ENCODE measurements at places on chromosomes 6 and 20. TPM values are rescaled to one million over a fixed set of nuclear protein-coding genes. Genes with fewer than 3 reads are reported as not detected.

DNA sequence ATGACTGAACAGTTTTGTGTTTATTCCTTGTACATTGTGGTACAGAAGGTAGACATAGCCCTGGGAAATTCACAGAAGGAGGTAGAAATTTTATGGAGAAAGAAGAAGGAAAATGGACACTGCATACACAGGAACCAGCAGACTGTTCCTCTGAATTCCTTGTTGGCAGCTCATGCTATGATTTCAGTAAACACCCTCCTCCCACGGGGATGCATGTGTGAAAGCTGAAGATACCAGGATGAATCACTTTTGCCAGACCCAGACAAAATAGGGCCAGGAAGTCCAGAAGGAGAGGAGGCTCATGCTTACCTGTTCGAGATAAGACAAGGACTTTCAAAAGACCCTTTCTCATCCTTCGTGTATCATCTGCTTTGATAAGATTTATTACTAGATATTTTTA, 110.3 kb upstream of the GGTLC1 start:
- DNase-seq, result peak; percentile 45

Gene TRIM10
- total RNA-seq, result not detected

- peak; percentile 45 for DNase-seq
Observed at GRCh38 chr20:45100563-45101245, at the start of gene KCNS1. KCNS1 (minus strand) TSS chr20:45101127; CDS start chr20:45099236, 1,891 bp downstream.

Gene CFAP61
- total RNA-seq, result not detected

Gene DEFB124
- not detected for total RNA-seq

DNA sequence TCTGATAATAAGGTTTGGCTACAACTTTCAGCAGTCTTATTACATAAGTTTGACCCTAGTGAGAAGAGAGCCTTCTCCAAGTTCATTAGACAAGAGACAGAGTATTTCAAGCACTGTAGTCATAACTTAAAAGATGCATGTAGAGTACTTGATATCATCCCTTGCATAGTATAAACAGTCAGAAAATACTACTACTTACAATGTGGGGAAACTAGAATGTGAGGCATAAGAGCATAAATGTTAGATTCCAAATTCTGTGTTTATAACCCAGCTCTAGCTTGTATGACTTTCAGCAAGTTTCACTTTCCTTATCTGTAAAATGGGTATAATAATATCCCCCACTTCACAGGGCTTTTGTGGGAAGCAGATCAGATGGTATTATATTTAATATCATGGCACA, 56.8 kb upstream of the TMEM200A start:
- DNase-seq, result no peak

- DNase-seq, result peak; percentile 46
Observed at GRCh38 chr20:63696306-63696627, 185 bp upstream of the TNFRSF6B start.

- DNase-seq, result no peak
Observed at GRCh38 chr20:22904386-22904785, 130.7 kb upstream of the SSTR4 start.

Gene DDR1
- total RNA-seq, result 8.5 TPM

DNA sequence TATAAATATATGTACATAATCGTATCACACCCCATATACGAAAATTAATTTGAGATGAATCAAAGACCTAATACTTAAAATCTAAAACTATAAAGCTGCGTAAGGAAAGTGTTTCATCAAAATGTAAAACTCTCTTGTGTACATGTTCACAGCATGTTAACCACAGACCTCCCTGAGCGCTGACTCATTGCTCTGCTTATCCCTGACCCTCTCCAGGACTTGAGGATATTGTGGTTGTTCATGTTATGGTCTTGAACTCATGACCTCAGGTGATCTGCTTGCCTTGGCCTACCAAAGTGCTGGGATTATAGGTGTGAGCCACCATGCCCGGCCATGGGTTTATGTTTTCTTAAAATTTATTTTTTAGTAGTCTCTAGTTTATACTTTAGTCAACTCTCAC, 14.2 kb downstream of the FAM83B start:
- DNase-seq, result no peak

DNA sequence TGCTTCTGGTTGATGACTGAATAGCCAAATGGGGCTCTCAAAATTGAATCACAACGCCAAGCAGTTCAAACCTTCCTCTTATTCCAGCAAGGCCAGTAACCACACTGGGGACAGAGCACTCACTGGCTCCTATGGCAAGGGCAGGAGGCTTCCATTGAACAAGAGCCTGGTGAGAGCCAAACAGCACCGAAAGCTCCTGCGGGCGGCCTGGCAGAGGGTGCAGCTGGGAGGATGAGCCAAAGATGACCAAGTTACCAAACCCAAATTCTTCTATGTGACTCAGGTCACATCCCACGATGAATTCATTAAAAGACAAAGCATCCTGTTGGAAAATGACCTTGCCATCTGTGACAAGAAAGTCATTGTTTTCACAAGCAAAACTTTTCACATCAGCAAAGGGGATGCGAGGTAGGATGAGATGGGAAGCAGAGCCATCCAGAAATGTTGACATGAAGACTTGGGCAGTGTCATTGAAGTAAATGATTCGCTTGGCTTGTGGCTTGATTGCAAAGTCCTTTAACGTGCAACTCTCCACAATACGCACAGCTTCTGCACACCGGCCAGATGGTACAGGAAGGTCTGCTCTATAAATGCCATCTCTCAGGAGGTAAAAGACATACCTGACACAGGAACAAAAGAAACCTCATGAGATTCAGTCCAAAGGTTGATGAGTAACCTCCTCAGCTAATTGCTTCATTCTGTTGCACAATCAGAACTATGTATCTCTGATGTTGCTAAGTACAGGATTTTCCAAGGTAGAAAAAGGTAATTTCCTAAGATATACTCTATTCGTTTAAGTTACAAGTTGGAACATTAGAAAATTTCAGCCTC, 36.3 kb downstream of the ROS1 start:
- DNase-seq, result no peak

- peak; percentile 28 for DNase-seq
Observed at GRCh38 chr20:11553603-11554002, 364.1 kb upstream of the BTBD3 start.

GRCh38 chr6:46024124-46024769, 8.6 kb upstream of the CLIC5 start:
- DNase-seq, result no peak

Gene HAO1
- not detected for total RNA-seq

DNA sequence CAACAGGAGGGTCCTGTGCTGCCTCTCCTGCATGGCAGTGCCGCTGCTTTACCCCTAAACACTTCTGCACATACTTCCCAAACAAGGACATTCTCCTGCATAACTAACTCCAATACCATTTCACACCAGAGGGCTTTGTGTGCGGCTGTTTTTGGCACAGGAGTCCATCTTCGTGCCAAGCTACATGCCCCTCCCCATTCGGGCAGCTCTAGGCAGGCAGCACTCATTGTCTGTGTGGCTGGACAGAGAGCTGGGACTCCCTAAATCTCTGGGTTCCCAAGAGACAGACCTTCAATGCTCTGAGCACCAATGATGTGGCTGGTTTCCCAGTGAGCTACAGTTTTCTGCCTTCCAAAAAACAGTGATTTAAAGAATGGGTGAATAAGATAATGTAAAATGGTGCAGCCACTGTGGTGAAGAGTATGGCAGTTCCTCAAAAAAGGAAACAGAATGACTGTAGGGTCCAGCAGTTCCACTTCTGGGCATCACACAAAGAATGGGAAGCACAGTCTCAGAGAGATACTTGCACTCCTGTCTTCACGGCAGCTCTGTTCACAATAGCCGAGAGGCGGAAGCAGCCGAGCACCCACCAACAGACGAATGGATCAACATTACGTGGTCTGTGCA, 80.3 kb upstream of the DUSP22 start:
- no peak for DNase-seq

Gene ADGRG6
- 43.4 TPM for total RNA-seq

- DNase-seq, result no peak
Observed at GRCh38 chr6:5150551-5151075, 65.5 kb downstream of the PPP1R3G start.

GRCh38 chr6:70811788-70812187, 144.1 kb downstream of the SMAP1 start:
- DNase-seq, result no peak

DNA sequence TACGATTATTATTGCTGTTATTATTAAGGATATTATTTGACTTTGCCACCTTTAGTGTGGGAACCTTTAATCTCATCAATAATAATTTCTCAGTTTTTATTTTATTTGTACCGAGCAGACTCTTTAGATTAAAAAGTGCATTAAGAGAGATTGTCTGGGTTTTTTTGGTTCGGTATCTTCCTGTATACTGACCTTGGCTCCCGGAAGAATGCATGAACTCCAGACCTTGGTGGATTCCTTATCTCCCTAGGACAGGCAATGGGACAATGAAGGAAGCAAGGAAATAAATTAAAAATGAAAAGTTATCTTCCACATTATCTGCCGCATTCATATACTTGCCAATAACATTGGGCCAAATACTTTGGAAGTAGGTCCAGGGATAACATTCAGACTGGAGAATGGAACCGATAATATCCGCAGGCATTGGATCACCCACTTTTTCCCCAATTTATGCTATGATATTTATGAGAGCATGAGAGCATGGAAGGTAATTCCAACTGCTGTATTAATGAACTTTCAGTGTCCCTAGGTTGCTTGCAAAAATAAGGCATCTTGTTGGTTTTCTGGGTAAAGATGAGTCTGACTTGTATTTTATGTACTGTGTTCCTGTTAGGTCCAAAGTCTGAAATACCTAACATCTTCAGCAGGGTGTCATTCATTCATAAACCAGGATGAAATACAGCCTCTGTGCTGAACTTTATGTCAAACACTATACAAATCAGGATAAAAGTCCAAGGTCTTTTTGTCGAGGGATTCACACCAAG, 232.1 kb downstream of the PLCB1 start:
- DNase-seq, result no peak

Gene MRAP2
- total RNA-seq, result 3.1 TPM

- no peak for DNase-seq
Observed at GRCh38 chr20:60372822-60373221, 414.6 kb downstream of the CDH26 start.

Gene SLC17A1
- not detected for total RNA-seq

Gene ZNF334
- total RNA-seq, result 0.34 TPM

Gene RAB44
- not detected for total RNA-seq

DNA sequence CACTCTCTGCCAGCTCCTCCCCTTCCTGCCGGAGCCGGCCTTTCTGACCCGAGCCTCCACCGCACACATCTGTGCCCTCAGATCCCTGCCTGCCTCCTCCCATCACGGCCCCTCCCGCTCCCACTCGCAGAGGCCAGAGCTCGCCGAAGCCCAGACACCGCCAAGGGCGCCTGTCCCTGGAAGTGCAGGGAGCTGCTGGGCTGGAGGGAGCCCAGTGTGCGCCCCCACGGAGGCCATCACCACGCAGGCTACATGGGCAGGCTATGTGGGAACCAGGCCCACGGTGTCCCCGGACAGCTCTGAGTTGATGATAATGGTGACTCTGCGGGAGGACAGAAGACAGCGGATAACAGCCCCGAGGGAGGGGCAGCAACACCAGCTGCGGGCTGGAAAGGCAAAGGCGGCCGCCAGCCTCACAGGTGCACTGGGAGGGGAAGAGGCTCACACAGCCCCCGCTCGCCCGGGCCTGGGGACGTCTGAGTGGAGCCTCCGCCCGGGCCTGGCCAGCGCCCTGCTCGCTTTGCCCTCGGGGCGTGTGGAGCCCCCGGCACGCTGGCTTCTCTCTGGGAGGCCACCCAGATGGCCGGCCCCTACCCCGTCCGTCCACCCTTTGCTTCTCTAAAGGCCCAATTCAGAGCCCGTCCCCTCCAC, 154.9 kb downstream of the DLL1 start:
- DNase-seq, result no peak

GRCh38 chr6:24933868-24934401, 1.8 kb downstream of the RIPOR2 start:
- DNase-seq, result peak; percentile 52

GRCh38 chr6:67825201-67825895, 809.7 kb upstream of the ADGRB3 start:
- DNase-seq, result no peak

DNA sequence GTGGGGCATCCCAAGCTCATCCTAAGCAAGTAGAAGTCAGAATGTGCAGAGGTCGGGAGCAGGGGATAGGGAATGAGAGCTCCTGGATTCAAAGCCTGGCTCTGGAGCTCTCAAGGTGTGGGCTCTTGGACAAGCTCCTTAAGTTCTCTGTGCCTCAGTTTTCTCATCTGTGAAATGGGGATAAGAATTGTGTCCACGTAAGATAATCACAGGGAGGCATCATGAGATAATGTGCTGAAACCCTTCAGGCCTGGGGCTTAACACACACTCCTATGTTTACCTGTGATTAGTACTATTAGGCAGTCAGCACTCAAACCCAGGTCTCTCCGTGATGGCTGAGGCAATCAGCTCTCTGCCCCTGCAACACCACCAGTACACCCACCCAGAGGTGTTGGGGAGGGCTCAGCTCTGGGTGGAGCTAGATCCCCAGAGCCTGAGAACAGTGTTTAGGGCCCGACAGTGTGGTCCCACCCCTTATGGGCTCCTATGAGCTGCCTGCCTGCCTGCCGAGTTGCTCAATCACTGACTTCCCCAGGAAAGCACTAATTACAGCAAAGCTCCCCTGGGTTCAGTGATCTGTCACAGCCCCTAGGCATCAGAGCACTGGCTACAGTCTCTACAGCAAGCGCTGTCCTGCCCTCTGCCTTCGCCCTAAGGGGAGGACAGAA, 6.3 kb upstream of the SIRPA start:
- DNase-seq, result peak; percentile 23

DNA sequence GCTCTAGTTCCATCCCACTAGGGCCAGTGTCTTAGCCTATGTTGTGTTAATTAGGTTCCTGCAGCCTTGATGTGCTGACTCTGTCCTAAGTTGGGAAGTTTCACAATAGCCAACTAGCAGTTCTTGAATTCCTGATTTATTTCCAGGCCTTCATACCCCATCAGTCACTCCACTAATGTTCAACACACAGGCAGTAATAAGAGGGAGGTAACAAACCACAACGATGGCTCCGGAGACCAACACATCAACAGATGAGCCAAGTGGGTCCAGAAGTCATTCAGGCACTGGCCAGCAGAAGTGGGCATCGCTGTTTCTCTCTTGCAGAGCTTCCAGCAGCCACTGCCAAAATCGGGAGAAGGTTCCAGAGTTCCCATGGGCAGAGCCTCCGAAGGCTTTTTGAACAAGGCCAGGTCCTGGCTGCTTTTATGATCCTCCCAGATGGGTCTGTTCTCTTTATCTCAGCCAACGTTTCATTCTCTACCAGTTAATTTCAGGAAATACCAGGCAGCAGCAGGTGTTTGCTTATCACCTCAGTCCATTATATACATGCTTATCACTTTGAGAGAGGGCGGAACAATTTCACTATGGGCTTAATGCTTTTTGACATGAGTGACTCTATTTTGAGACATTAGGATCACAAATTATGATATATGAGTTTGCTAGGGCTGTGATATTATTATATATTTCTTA, 48.5 kb upstream of the NOP56 start:
- DNase-seq, result no peak

DNA sequence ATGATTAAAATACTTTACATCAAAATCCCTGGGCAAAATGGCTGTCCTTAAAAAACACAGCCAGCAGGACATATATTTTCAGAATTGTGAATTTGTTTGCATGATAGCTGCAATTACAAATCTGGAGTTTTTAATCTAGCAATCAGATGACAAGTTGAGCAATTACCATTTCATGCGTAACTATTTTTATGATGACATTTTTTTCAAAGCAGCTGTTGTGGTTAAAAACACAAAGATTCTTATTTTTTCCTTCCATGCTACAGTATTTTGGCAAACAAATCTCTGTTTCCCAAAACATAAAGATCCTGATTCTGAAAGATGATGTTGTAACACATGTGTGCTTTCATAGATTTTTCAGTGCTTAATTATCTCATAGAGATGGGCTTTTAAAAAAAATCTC, 90.2 kb downstream of the PHACTR1 start:
- DNase-seq, result no peak
